CD4-positive, alpha-beta T cell treated with Interleukin-4 for 1 hour (primary cell): ENCODE measurements at places on chromosomes 12 and 14.
A peak's percentile ranks its signal among the peaks of the same experiment; 100 is the strongest.

GRCh38 chr14:89194376-89194775, 222.7 kb downstream of the FOXN3 start:
- DNase-seq, result no peak

DNA sequence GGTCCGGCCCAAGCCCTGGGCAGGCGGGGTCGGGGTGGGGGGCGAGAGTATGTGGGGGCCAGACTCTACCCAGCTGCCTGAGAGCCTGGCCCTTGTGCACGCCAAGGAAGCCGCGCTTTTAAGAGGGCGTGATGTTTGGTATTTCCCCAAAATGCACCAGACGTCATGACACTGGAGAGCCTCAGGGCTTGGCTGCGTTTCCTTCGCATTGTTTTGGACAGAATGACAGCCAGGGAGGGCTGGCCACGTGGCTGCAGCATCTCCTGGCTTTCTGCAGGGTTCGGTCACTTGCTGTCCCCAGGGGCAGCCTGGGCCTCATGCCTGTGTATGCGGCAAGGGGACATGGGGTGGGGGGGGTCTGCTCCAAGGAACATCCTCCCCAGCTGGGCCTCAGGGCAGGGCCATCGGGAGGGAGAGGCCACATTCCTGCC, 16.1 kb upstream of the NUDT14 start:
- DNase-seq, result peak; percentile 22

DNA sequence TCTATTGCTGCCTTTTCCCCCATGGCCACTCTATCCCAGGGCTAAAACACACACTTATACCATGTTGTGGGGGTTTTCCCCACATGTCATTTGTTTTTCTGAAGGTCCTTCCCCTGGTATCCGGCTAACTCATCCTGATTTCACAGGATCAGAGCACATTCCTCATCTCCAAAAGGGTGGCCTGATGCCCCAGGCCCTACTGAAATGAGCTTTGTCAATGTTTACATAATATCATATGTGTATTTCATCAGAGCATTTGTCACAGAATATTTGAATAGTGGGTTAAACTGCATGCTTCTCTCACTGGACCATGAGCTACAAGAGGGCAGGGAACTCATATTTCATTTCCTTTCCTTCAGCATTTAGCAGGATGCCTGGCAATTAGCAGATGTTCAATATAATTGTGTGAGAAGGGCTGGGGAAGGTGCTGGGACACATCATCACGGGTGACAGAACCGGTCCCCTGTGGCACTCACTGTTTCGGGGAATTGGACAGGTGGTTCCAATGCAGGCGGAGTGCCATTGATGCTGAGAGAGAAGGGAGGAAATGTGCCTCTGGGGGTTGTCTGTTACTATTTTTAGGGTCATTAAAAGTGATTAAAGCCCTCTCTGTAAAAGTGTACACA, 26.8 kb downstream of the EMP1 start:
- DNase-seq, result no peak

GRCh38 chr12:110637869-110638441, 24.0 kb downstream of the TCTN1 start:
- DNase-seq, result no peak

DNA sequence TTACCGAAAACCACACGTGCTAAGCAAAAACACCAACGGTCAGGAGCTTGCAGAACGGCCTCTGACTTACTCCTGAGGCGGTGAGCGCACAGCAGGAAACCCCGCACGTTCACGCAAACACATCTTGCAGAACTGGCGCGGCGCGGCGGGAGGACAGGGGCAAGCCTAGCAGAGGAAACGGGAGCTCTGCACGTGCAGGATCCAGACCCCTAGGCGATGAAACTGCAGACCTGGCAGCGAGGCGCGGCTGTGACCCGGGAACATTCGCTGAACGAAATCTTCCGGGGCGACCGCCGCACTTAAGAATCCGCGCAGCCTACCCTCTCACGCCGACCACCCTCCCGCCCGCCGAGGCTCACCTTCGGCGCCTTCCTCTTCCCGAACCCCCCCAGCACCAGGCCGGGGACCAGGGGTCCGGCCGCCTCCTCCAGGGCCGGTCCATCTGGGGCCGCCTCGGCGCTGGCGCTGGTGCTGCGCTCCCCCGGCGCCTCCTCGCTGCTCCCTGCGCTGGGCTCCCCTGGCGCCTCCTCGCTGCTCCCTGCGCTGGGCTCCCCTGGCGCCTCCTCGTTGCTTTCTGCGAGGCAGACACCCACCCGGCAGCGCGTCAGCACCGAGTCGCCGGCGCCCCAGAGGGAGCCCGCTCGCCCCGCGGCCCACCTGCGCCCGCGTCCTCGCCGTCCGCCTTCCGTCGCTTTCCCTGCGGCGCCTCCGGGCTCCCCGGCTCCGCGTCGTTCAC, 615 bp downstream of the DDX51 start:
- no peak for DNase-seq

DNA sequence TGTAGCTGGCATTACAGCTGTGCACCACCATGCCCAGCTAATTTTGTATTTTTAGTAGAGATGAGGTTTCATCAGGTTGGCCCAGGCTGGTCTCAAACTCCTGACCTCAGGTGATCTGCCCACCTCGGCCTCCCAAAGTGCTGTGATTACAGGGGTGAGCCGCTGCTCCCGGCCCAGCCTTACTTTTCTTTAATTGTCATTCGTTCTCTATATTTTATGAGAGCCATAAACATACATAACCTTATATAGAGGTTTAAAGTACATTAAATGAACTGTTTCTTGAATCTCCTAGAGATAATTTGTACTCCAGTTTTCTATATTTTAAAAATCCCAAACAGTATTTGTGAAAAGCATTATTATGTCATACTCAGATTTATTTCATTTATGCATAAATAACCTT, 98.6 kb downstream of the SYNE2 start:
- DNase-seq, result no peak

- no peak for DNase-seq
Observed at GRCh38 chr12:26696613-26697092, 136.3 kb downstream of the ITPR2 start.

DNA sequence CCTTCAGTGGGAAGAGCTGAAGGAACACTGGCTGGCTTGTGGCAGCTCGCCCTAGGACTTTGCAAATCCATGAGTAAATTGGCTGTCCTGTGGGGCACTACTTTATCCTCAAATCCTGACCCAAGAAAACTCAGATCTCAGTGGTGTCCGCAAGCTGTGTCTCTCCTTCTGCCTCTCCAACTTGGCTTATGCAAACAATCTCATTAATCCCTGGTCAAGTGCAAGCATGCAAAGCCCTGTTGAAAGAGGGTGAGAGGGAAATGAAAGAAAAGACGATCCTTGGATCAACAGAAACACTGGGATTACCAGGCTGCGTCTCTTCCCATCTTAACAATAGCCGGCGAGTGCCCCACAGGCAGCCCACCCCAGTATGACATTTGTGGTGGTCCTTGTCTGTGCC, 901.6 kb downstream of the BCL11B start:
- DNase-seq, result no peak

DNA sequence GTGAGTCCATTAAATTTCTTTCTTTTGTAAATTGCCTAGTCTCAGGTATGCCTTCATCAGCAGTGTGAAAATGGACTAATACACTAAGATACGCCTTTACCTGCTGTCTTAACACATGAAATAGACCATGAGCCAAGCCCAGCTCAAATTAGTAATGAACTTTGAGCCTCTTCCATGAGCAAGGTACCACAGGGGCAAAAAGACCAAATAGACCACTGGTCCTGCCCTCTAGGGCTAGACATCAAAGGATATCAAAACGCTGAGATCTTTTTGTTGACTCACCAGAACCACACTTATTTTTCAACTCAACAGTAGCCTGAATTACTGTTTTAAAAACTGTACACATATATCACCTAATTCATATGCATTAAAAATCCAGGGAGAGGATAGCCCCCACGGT, 137.5 kb upstream of the NOS1 start:
- no peak for DNase-seq

GRCh38 chr12:20429852-20430251, 61.5 kb downstream of the PDE3A start:
- no peak for DNase-seq

DNA sequence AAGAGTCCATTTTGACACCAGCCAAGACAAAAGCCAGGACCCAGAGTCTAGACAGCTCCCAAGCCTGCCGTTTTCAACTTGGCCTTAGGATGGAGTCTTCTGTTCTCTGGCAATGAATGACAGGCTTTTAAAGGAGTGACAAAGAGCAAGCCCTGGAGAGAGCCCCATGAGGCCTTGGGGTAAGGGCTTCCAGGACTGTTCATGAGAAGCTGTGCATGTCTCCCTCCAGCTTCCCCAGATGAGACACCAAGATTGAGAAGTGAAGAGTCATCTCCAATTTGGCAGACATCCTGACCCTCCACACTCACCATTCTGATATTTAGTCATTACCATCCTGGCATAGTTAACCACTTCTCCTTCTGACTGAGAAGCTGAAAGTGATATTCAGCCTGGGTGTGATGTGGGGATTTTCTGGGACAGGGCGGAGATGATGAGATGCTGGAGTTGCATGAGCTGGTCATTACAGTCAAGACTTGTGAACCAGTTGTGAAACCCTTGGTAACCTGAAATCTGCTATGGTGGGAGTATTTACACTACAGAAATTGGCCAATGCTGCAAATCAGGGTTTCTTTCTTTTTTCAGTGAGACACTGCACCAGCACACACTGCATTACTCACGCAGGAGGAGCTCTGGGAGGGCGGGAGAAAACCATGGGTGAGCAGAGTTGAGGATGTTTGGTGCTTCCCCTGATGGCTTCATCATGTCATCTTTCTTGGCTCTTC, 77.8 kb downstream of the VCPKMT start:
- DNase-seq, result peak; percentile 82

- DNase-seq, result no peak
Observed at GRCh38 chr12:111276146-111276545, 92.7 kb downstream of the PHETA1 start.

GRCh38 chr12:111404362-111405148, 1.2 kb upstream of the SH2B3 start:
- peak; percentile 76 for DNase-seq

DNA sequence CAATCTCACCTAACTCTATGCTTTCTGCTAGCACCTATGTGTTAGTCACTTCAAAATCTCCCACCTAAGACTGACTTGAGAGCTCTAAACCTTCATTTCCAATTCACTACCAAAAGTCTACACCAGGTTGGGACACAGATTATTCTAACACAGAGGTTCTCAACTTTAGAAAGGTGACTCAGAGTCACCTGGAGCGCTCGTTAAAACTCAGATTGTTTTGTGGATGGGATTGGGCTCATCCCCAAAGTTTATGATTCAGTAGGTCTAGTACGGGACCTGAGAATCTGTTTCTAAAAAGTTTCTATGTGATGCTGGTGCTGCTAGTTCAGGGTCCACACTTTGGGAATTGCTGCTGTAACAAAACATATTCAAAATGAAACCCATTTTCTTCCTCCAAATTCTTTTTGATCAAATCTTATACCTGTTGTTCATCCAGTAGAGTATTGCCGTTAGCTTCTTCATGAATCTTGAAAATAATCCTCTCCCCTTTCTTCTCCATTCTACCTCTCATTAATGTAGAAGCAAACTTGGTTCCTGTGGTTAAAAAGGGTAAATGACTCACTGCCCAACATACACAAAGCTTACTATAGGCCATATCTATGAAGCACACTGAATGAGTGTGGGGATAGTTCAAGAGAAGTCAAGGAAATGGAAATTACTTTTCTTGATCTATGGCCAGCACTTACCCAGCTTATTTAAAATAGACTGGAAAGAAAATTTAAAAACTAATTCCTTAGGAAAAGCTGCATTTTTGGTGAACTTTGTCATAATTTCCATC, 206.7 kb downstream of the KIF21A start:
- no peak for DNase-seq

DNA sequence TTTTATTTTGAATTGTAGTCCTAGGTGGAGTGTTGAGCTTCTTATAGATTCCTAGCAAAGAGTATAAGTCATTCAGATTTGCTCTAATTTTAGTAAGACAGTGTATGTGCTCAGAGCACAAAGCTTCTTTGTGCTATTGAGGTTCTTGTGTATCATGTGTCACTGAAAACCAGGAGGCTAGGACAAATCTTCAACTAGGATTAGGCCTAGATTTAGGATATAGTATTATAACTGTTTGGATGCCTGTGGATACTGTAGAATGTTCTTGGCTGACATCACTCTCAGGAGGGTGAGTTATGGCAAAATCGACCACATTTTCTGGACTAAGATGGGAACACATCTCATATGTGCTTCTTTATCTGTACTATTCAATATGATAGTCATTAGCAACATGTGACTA, 86.5 kb downstream of the DHRS2 start:
- no peak for DNase-seq

GRCh38 chr14:24094841-24095270, 745 bp downstream of the PCK2 start:
- DNase-seq, result no peak

GRCh38 chr14:56992332-56992820, 182.1 kb upstream of the OTX2 start:
- DNase-seq, result no peak

DNA sequence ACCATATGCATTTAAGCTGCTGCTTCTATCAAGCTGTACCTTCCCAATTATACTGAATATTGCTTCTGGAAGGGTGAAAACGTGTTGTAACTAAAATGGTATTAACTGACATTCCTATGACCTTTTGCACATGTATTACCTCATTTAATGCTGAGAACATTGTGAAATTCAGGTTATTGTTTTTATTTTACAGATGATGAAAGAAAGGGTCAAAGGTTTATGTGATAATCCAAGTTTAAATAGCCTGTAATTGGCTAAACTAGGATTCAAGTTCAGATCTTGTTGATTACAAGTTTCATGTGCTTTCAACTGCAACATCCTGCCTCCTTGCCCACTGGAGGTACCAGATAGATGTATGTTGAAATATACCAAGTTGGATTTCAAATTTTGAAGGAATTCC, 433.3 kb upstream of the PRICKLE1 start:
- no peak for DNase-seq

- no peak for DNase-seq
Observed at GRCh38 chr12:5622280-5622679, 190.4 kb downstream of the NTF3 start.

GRCh38 chr12:79535751-79536150, 155.0 kb downstream of the PAWR start:
- DNase-seq, result no peak

DNA sequence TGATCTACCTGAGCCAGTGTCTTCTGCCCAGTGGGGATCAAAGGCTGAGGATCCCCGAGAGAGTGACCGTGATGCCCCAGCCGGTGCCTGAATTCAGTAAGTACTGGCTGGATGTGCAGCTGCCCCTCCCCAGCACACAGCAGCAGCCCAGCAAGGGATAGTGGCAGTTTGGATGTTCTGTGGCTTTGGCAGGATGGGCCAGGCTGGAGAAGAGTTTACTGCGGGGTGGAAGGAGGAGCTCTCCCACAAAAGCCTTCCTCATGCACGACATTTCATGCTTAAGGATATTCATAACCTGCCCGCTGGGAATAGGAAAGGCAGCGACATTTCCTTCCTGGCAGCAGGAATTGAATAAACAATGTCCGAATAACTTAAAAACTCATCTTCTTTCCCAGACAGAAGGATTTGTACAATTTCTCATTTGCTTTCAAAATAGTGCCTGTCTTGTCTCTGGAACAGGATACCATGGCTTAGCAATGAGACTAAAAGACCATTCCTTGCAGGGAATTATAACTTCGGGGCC, 135.6 kb upstream of the PRMT8 start:
- no peak for DNase-seq

GRCh38 chr14:77217551-77217950, 36.0 kb downstream of the TMEM63C start:
- no peak for DNase-seq
